ENCODE measurements at places on chromosomes 3 and 15. TPM values are rescaled to one million over a fixed set of nuclear protein-coding genes. Genes with fewer than 3 reads are reported as not detected.

The SLC51B gene
- not detected for total RNA-seq

The DZIP1L gene
- total RNA-seq: 18.1 TPM

The PATL2 gene
- total RNA-seq: 0.50 TPM

The GOLGA8K gene
- total RNA-seq: not detected

The SLC12A6 gene
- total RNA-seq: 6.8 TPM

The SH2D7 gene
- total RNA-seq: not detected

The GPR149 gene
- not detected for total RNA-seq

The RAB7A gene
- total RNA-seq: 88.0 TPM

The GOLGA8T gene
- total RNA-seq: not detected

All from A375 (cell line).